ENCODE measurements at places on chromosomes 1 and 21. TPM values are rescaled to one million over a fixed set of nuclear protein-coding genes. Genes with fewer than 3 reads are reported as not detected.

WDR64 gene
- not detected for total RNA-seq

RAB25 gene
- not detected for total RNA-seq

AJAP1 gene
- under 0.01 TPM for total RNA-seq

GBP2 gene
- total RNA-seq: 59.9 TPM

GNG12 gene
- 201 TPM for total RNA-seq

SLAMF9 gene
- total RNA-seq: not detected

CFHR4 gene
- not detected for total RNA-seq

TMEM269 gene
- total RNA-seq: under 0.01 TPM

NGF gene
- 1.6 TPM for total RNA-seq

LIPI gene
- not detected for total RNA-seq

GJB4 gene
- not detected for total RNA-seq

DYNLT5 gene
- total RNA-seq: 1.7 TPM

ADARB1 gene
- total RNA-seq: 14.5 TPM

LCE1E gene
- total RNA-seq: not detected

FCGR1A gene
- total RNA-seq: not detected

OR2T11 gene
- total RNA-seq: not detected

RGS13 gene
- not detected for total RNA-seq

ANKRD65 gene
- 1.6 TPM for total RNA-seq

ACTL8 gene
- total RNA-seq: not detected

IQCC gene
- total RNA-seq: 0.86 TPM
